ENCODE measurements at places on chromosomes 13 and 19.

DNA sequence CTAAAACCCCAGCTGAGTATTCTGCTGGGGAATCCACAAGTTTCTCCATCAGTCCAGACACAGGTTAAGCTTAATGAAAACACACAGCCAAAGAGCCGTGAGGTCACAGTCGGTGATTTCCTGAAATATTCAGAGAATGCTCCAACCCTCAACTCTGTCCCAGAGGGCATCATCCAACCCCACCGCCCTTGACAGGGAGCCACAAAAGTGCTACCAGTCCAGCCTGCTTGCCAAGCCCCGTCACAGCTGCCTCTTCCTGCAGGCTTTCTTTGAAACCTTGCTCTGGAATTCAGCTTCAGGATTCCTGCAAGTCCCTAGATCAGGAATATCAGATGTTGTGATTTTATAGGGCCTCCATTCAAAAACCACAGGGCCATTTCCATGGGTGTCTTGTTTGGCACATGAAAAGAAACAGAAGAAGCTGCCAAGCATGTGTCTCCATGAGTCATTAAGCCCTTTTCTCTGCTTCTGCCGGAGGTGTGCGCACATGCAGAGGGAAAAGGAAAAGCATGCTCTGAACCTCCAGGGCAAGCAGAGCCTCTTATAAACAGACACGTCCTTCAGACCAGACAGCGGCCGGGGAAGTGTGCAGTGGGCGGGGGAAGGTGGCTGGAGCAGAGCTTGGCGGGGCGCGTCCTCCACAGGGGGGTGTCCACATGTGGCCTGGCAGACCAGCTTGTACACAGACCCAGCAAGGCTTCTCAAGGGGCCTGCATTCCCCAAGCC lies 164.7 kb downstream of the KATNAL1 start:
- no peaks in the 10 kb centered on the region for H3K27me3 ChIP-seq
- H3K4me1 ChIP-seq: peaks cover 11% of the 10 kb centered on the region
- no peaks in the 10 kb centered on the region for H3K36me3 ChIP-seq

GRCh38 chr13:91358387-91358782 lies 10.9 kb downstream of the MIR17HG start:
- H3K4me3 ChIP-seq: no peak overlapping the region
- H3K27ac ChIP-seq: no peak overlapping the region
- H3K4me1 ChIP-seq: peaks cover 8% of the 10 kb centered on the region
- H3K36me3 ChIP-seq: no peaks in the 10 kb centered on the region

- no peak overlapping the region for H3K4me3 ChIP-seq
- H3K36me3 ChIP-seq: no peaks in the 10 kb centered on the region
- H3K27ac ChIP-seq: no peak overlapping the region
- no peaks in the 10 kb centered on the region for H3K4me1 ChIP-seq
- DNase-seq: no peak
These were observed 24.0 kb upstream of the TBC1D4 start for GRCh38 chr13:75506018-75506417.

DNA sequence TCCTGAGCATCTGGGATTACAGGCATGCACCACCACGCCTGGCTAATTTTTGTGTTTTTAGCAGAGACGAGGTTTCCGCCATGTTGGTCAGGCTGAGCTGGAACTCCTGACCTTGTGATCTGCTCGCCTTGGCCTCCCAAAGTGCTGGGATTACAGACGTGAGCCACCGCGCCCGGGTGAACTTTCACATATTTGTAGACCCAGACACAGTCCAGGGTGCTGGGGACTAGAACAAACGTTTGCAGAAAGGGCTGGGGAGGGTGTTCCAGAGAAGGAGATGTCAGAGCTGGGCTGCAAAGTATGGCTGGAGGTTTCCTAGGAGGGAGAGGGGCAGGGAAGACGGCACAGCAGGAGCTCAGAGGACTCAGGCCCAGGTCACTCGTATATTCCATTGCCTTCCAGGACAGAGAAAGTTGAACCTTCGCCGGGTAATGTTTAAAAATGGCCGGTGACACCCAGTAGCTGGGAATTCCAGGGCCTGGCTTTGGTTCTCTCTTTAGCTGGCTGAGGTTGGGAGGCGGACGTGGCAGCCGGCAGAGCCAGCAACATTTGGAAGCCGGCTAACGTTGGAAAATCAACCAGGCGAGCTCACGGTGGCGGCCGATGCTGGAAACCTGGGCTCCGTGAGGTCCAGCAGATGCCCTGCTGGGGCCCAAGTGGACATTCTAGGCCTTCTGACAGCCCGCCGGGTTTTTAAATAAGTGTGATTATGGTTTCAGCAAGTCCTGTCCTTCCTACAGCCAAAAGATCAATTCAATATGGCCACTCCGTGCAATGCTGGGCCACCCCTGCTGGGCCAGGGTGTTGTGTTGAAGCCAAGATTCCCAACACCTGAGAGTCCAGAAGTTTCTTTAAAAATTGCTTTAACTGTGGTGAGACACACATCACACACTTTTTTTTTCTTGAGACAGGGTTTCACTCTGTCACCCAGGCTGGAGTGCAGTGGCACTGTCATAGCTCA lies 41.5 kb downstream of the NFIC start:
- peaks cover 56% of the 10 kb centered on the region for H3K4me1 ChIP-seq
- no peak for DNase-seq
- peaks cover 13% of the 10 kb centered on the region for H3K36me3 ChIP-seq
- no peak overlapping the region for H3K4me3 ChIP-seq

GRCh38 chr13:49097374-49097773 lies 121.7 kb downstream of the FNDC3A start:
- H3K36me3 ChIP-seq: no peaks in the 10 kb centered on the region
- H3K4me3 ChIP-seq: no peak overlapping the region
- H3K4me1 ChIP-seq: peaks cover 28% of the 10 kb centered on the region

GRCh38 chr13:75359266-75359665 lies 122.7 kb downstream of the TBC1D4 start:
- no peak overlapping the region for H3K27ac ChIP-seq
- H3K27me3 ChIP-seq: no peaks in the 10 kb centered on the region
- DNase-seq: no peak
- H3K4me1 ChIP-seq: no peaks in the 10 kb centered on the region

- H3K4me1 ChIP-seq: peaks cover 9% of the 10 kb centered on the region
- no peaks in the 10 kb centered on the region for H3K27me3 ChIP-seq
- no peak for DNase-seq
- no peak overlapping the region for H3K27ac ChIP-seq
These were observed 46.4 kb downstream of the AP1M1 start for GRCh38 chr19:16244091-16244490.

GRCh38 chr19:12379732-12380443 lies 14.4 kb upstream of the ZNF442 start:
- peaks cover 8% of the 10 kb centered on the region for H3K36me3 ChIP-seq
- no peak for DNase-seq
- H3K4me3 ChIP-seq: no peak overlapping the region
- H3K4me1 ChIP-seq: no peaks in the 10 kb centered on the region
- H3K27me3 ChIP-seq: no peaks in the 10 kb centered on the region

- H3K36me3 ChIP-seq: no peaks in the 10 kb centered on the region
- peak overlapping the region; percentile 9 for H3K4me3 ChIP-seq
- DNase-seq: no peak
- peak overlapping the region; percentile 90 for H3K27ac ChIP-seq
- no peaks in the 10 kb centered on the region for H3K27me3 ChIP-seq
These were observed 1.5 kb downstream of the STARD13 start for GRCh38 chr13:33284031-33284430.

DNA sequence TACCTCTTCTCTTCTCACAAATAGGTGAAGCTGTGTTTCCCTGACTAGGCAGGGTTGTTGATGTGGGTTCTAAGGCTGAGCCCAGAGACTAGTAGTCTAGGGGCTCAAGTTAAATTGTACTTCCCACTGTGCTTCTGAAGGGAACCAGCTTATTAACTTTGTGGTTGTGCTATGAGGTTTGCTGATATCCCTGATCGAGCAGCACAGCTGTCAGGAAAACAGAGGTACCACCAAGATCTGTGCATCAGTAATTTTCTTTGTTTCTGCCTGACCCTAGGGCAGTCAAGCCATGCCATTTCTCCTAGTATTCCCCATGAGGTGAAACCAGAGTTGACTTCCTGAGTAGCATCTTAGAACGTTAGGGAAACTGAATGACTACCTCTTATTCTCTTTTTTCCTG lies 853.8 kb upstream of the MIR17HG start:
- no peak overlapping the region for H3K27ac ChIP-seq
- no peak overlapping the region for H3K4me3 ChIP-seq
- H3K36me3 ChIP-seq: no peaks in the 10 kb centered on the region
- no peaks in the 10 kb centered on the region for H3K4me1 ChIP-seq
- DNase-seq: no peak

GRCh38 chr13:34076319-34076718 lies 258.4 kb downstream of the RFC3 start:
- no peaks in the 10 kb centered on the region for H3K27me3 ChIP-seq
- H3K36me3 ChIP-seq: no peaks in the 10 kb centered on the region
- no peak overlapping the region for H3K4me3 ChIP-seq
- DNase-seq: no peak

- H3K4me3 ChIP-seq: no peak overlapping the region
- no peaks in the 10 kb centered on the region for H3K36me3 ChIP-seq
- peaks cover 6% of the 10 kb centered on the region for H3K4me1 ChIP-seq
- H3K27ac ChIP-seq: no peak overlapping the region
- no peaks in the 10 kb centered on the region for H3K27me3 ChIP-seq
- no peak for DNase-seq
These were observed 2.6 kb downstream of the CAPN12 start for GRCh38 chr19:38741670-38742069.
